Stimulated activated naive B cell treated with anti-CD40 and anti-IgM and Interleukin-4, amounts not matched to agents 10 μg/mL and 1 μg/mL and 100 μg/mL, for 72 hours (primary cell): ENCODE measurements at places on chromosomes 1 and 21.
A peak's percentile ranks its signal among the peaks of the same experiment; 100 is the strongest.

- no peak for DNase-seq
Observed at GRCh38 chr1:201353186-201353940, 24.1 kb downstream of the TNNT2 start.

- DNase-seq, result no peak
Observed at GRCh38 chr21:32070676-32071330, 198.0 kb downstream of the HUNK start.

DNA sequence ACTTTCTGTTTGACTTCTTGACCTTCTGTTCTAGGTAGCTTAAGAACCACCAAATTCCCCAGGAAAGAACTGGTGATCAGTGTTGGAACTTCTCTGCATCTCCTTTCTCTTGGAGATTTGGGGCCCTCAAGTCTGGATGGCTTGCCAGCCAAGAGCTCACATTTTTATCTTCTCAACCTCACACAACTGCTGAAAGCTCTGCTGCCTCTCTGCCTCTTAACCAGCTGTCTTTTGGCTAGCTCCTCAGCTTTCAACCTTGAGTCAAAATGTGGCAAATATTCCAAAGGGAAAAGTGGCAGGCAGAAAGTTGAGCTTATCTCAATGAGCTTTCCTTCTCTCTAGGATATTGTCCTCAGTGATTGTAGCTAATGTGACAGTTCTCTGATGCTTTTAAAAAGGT, 89.2 kb upstream of the CCDC190 start:
- DNase-seq, result no peak

DNA sequence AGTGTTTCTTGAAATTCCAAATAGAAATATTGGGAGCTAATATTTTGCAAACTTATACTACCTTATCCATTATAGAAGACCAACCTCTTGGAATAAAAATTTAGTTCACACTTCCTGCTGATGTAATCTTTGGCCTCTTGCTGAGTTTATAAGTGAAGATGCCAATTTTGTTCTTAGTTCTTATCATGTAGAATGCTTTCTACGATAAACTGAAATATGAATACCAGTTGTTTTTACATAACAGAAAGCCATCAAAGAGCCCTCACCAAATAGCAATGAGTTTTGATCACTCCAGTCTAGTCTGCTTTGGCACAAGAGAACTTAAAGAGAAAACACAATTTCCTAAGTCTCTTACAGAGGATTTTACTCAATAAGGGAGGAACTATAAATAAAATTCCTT, 89.5 kb downstream of the DENND1B start:
- DNase-seq, result no peak

GRCh38 chr1:6414881-6415626, 4.7 kb downstream of the HES2 start:
- no peak for DNase-seq

DNA sequence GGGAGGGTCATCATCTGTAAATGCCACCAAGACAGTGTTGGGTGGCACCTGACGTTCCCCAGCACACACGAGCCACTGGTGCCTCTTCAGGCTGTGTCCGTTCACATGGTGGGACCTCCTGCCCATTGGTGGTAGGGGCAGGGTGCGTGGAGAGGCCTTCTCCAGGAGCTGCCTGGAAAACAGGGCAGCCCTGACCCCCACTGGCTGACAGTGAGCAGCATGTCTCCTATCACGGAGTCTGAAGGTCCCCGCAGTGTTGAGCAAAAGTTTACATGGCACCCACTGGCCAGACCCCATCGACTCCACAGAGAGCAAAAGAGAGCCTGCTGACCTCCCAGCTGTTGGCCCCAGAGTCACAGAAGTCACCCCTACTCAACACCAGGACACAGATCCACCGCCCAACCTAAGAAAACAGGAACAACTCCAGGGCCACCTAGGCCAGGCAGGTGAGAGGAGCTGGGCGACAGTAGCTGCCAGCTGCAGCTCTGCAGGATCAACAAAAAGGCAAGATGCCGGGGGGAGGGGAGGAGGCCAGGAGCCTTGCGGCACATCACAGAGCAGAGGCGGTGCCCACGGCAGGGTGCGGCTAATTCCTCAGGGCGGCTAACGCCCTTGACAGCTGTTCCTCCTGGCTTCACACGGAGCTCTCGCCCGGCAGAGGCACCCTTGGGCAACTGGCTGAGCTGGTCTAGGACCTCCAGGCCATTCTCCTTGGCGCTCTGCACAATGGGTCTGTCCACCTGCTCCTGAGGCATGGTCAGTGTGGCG, 14.4 kb upstream of the IFI6 start:
- no peak for DNase-seq

GRCh38 chr1:23657659-23658275, 33.8 kb upstream of the RPL11 start:
- peak; percentile 18 for DNase-seq

- DNase-seq, result no peak
Observed at GRCh38 chr1:170776777-170777176, 112.8 kb downstream of the PRRX1 start.

DNA sequence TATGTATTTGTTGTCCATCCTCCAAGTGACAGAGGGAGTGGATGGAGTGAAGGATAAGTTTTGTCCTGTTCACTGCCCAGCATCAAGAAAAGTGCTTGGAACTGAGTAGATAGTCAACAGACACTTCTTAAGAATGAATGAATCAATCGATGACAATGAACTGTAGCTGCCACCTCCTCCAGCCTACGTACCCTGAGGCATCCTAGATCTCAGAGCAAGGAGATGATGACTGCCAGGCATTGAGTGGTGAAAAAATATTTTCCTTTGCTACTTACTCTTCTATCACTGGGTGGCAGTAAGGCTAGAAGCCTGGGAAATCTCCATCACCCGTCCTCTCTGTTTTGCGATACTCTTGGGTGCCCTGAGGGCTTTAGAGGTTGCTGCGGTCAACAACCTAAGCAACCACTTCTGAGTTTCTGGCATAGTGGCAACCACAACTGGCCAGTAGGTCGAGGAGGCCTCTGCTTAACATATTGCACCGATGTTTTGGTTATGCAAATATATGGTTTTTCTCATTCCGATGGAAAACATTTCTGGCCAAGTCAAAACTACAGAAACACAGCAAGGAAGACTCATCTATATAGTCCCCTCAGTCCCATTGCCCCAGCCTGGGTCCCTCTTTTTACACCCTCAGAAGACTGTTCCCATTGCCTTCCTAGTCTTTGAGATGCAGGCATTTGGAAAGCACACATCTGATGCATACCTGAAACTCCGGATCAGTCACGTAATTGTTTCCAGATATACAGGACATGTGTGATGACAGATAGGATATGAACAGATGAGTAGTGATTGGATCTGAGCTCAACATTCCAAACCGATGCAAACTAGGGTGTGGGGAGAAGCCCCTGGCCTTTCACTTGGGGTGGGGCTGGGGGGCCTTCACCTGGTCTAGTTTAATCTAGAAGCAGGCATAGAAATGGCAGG, 136.8 kb downstream of the RUNX1 start:
- DNase-seq, result peak; percentile 43

GRCh38 chr1:225534772-225535171, 106.9 kb upstream of the LBR start:
- no peak for DNase-seq

DNA sequence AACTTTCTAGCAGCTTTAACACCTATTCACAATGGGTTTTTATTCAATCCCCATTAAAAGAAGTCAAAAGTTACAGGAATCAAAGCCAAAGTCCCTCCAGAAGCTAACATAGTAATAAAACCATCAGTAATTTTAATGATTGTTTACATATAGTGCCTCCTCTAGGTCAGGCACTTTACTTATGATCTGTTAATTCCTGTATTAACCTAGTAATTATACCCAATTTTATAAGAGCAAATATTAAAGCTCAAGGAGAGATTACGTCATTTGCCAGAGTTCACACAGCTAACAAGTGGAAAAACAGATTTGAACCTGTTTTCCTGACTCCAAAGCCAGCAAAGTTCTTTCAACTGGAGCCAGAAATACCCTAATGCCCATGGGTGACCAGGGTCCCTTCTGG, 112.9 kb upstream of the F3 start:
- no peak for DNase-seq

DNA sequence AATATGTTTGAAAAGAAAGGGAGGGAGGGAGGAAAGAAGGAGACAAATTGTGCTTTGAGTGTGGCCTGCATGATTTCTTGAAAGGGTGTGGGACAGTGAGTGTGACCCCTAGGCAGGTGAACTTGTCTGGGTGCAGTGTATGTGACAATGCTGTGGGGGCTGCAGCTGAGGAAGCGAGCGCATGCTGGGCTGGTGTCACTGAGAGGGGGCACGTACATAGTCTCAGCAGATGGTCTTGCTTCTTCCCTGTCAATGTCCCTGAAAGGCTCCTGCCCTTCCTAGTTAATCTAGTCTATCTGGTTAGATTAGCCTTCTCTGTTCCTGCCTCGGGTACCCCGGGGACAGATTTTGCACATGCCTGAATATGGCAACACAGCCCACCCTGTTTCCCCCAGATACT, 9.8 kb downstream of the FAAH start:
- no peak for DNase-seq

GRCh38 chr1:180609643-180610555, 21.9 kb upstream of the XPR1 start:
- no peak for DNase-seq

GRCh38 chr1:242219298-242219901, 220.5 kb upstream of the MAP1LC3C start:
- DNase-seq, result no peak

- no peak for DNase-seq
Observed at GRCh38 chr1:36408479-36408878, 10.8 kb upstream of the LSM10 start.

GRCh38 chr1:244820131-244820530, 15.3 kb upstream of the COX20 start:
- DNase-seq, result no peak

DNA sequence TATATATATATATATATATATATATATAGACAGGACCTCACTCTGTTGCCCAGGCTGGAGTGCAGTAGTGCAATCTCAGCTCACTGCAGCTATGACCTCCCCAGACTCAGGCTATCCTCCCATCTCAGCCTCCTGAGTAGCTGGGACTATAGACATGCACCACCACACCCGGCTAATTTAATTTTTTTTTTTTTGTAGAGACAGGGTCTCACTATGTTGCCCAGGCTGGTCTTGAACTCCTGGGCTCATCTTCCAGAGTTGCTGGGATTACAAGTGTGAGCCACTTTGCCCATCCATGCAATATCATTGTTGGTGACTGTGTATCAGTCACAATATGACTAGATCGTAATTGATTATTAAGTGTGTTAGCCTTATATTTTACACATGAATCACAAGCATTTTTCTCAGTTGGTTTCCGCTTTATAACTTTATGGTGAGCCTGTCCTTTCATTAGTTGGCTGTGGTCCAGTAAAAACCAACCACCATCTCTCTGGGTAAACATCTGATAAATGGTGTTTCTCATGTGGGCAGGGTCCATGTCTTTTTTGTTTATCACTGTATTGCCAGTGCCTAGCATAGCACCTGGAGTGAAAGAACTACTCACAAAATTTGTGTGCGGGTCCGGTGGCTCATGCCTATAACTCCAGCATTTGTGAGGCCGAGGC, 63.6 kb downstream of the MYOM3 start:
- no peak for DNase-seq

GRCh38 chr1:224252479-224252878, 69.4 kb downstream of the DEGS1 start:
- DNase-seq, result no peak

- peak; percentile 68 for DNase-seq
Observed at GRCh38 chr1:206864939-206865671, at the start of gene IL20. Gene IL20, plus strand, starts transcription at chr1:206865623. Its CDS starts 230 bp downstream, at chr1:206865853.

GRCh38 chr1:94648225-94649007, 106.9 kb upstream of the F3 start:
- DNase-seq, result no peak

DNA sequence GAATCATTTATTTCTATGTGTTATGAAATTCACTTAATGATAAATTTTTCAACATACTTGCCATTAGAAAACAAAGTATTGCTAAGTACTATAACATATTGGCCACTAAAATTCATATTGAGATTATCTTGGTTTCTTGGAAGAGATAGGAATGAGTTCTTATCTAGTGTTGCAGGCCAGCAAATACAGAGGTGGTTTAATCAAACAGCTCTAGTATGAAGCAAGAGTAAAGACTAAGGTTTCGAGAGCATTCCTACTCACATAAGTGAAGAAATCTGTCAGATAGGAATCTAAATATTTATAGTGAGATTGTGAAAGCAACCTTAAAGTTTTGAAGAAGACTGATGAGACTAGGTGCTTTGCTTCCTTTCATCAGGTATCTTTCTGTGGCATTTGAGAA, 37.9 kb upstream of the FOXE3 start:
- DNase-seq, result no peak

DNA sequence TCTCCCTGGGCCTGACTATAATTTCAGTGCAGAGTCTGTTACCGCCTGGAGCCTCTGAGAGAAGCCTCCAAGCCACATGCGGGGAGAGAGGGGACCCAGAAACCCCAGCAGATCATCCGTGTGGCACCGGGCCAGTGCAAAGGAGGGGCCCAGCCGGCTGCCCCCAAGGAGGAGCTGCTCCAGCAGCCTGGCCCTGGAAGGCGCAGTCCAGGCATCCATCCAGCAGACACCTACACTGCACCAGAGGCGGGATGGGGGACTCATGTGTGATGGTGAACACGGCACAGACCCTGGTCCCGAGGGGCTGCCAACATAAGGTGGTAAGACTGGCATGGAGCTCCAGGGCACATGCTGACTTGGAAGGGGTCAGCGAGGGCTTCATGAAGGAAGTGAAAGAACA, 39.6 kb upstream of the CLSTN1 start:
- no peak for DNase-seq

DNA sequence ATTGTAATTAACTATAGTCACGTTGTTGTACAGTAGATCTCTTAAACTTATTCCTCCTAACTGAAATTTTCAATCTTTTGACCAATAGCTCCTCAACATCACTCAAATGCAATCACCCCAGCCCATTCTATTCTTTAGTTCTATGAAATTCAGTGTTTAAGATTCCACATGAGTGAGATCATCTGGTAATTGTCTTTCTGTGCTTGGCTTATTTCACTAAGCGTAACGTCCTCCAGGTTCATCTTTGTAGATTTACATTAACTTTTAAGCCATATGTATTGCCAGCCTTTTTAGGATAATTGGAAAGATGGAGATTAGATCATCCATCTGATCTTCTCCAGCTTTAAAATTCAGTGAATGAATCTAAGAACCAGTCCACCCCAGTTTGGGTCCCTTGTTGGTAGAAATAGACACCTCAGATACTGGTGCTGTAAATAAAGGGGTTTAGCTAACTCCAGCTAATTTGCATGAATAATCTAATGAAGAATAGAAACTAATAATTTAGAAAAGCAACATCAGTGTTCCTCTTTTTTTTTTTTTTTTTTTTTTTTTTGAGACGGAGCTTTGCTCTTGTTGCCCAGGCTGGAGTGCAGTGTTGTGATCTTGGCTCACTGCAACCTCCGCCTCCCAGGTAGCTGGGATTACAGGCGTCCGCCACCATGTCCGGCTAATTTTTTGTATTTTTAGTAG, 7.0 kb downstream of the S100A10 start:
- DNase-seq, result no peak

DNA sequence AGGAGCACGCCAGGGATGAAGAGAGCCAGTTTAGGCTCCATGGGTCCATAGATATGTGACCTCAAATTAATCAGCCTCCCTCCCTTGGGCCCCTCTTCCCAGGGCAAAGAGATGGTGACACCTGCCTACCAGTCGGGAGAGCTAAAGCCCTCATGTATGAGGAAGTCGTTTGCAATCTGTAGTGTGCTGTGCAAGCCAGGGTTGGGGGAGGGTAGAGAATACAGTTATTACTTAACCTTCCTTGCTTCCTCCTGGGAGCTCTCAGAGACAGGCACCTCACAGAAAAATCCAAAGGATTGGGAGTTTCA, 4.0 kb downstream of the PGLYRP4 start:
- DNase-seq, result no peak

GRCh38 chr1:245979589-245979988, 527.5 kb downstream of the SMYD3 start:
- no peak for DNase-seq
